ENCODE measurements at places on chromosomes 6 and 20. TPM values are rescaled to one million over a fixed set of nuclear protein-coding genes. Genes with fewer than 3 reads are reported as not detected.

DNA sequence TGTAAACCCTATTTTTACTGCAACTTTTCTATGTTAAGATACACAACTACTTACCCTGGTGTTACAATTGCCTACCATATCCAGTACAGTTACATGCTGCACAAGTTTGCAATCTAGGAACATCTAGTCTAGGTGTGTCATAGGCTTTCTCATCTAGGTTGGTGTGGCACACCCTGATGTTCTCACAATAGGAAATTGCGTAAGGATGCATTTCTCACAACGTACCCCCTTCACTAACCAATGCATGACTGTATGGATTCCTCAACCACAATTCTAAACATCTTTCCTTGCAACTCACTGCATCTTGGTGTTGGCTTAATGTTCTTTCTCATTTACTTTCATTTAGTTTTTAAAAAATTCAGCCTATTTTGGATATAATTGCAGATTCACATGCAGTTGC, 31.6 kb downstream of the GJA10 start:
- no peak overlapping the region for H3K4me3 ChIP-seq
- H3K36me3 ChIP-seq = peaks cover 35% of the 10 kb centered on the region
- H3K4me1 ChIP-seq = peaks cover 15% of the 10 kb centered on the region
- no peak overlapping the region for H3K27ac ChIP-seq

DNA sequence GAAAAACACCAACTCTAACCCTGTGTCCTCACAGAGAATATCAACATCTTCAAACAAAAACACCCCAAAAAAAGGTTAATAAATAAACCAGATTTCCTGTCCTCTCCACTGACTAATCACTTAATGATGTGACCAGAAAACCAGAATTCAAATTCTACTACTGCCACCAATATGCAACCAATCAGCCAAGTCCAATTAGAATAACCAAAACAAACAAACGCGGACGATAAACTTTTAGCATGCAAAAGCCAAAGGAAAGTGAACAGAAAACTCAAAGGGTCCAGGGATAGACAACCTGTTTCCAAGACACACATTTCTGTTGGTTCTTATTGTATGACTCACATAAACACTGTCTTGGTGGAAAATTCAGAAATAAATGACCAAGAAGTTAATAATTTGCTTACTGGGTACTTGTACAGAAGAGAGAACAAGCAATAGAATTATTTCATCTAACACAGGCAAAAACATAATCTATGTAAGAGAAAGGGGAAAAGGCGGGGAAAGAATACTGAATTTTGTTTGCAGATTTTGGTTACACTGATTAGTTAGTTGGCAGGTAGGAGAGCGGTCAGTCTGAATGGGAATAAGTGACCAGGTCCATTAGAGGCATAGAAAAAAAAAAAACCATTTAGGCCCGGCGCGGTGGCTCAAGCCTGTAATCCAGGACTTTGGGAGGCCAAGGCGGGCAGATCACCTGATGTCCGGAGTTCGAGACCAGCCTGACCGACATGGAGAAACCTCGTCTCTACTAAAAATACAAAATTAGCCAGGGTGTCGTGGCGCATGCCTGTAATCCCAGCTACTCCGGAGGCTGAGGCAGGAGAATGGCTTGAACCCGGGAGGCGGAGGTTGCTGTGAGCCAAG, 34.1 kb downstream of the HFE start:
- no peak for ATAC-seq
- no peaks in the 10 kb centered on the region for H3K27me3 ChIP-seq
- peaks cover 16% of the 10 kb centered on the region for H3K4me1 ChIP-seq
- peak overlapping the region; percentile 96 for H3K4me3 ChIP-seq
- H3K36me3 ChIP-seq = peaks cover 39% of the 10 kb centered on the region

GRCh38 chr6:156933201-156934068, 156.3 kb downstream of the ARID1B start:
- peak overlapping the region; percentile 56 for H3K27ac ChIP-seq
- H3K27me3 ChIP-seq = no peaks in the 10 kb centered on the region
- peaks cover 26% of the 10 kb centered on the region for H3K4me1 ChIP-seq
- H3K4me3 ChIP-seq = no peak overlapping the region

DNA sequence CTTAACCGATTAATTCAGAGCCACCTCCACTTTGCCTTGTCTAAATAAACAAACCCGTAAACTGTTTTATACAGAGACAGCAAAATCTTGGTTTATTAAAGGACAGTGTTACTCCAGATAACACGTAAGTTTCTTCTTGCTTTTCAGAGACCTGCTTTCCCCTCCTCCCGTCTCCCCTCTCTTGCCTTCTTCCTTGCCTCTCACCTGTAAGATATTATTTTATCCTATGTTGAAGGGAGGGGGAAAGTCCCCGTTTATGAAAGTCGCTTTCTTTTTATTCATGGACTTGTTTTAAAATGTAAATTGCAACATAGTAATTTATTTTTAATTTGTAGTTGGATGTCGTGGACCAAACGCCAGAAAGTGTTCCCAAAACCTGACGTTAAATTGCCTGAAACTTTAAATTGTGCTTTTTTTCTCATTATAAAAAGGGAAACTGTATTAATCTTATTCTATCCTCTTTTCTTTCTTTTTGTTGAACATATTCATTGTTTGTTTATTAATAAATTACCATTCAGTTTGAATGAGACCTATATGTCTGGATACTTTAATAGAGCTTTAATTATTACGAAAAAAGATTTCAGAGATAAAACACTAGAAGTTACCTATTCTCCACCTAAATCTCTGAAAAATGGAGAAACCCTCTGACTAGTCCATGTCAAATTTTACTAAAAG, 2.7 kb downstream of the FOXC1 start:
- H3K27ac ChIP-seq = no peak overlapping the region
- peaks cover 12% of the 10 kb centered on the region for H3K4me1 ChIP-seq
- peak overlapping the region; percentile 60 for H3K4me3 ChIP-seq
- peaks cover 43% of the 10 kb centered on the region for H3K27me3 ChIP-seq
- peaks cover 9% of the 10 kb centered on the region for H3K36me3 ChIP-seq

SLC22A2 gene
- total RNA-seq = not detected

DNA sequence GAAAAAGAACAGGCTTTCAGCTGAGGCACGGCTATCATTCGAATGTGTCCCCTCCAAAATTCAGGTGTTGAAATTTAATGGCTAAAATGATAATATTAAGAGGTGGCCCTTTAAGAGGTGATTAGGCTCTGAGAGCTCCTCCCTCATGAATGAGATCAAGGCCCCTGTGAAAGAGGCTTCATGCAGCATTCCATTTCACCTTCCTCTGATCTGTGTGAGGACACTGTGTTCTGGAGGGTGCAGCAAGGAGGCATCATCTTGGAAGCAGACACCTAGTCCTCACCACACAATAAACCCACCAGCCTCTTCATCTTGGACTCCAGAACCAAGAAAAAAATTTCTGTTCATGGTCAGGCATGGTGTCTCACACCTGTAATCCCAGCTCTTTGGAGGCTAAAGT, 56.4 kb downstream of the PPP1R14C start:
- no peak for ATAC-seq
- H3K27ac ChIP-seq = no peak overlapping the region
- H3K27me3 ChIP-seq = peaks cover 10% of the 10 kb centered on the region

DNA sequence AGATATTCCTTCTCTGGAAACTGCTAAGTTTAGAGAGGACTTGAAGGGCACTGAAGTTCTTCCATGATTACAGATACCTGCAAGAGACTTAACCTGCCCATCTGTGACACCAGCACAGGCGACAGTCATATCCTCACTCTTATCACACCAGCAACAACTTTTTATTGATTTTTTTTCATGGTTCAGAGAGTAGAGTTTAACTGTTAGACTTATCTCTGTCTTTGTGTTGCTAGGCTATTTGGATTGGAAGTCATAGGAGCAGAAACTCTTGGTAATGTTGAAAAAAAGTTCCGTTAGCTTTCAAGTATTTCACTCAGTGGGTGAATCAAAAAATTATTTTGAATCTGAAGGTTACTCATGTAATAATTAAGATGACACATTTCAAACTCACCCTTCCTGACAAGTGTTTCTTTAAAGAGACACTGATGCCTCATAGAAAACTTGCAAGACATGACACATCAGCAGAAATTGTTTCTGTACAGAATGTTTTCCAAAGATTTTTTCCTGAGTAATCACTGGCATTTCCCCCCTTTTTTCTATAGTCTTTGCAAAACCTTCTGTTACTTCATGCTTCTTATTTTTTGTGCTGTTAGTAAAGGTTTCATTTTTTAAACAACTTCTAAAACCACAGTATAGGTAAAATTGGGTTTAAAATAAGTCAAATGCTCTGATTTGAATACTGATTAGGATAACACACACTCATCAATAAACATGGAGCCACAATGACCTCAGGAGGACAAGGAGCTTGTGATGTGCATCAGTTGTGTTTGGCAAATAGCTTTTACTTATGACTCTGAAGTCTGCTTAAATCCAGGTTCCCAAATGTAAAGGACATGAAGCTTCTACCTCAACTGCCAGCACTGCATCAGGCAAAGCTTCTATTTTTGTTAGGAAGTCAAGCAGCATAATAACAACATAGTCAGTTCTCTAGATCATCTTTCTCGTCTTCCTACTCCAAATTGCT, 252.9 kb upstream of the MAN1A1 start:
- no peak overlapping the region for H3K4me3 ChIP-seq
- H3K27ac ChIP-seq = no peak overlapping the region
- no peaks in the 10 kb centered on the region for H3K36me3 ChIP-seq
- no peaks in the 10 kb centered on the region for H3K27me3 ChIP-seq

PRRT1 gene
- 0.17 TPM for total RNA-seq

DNA sequence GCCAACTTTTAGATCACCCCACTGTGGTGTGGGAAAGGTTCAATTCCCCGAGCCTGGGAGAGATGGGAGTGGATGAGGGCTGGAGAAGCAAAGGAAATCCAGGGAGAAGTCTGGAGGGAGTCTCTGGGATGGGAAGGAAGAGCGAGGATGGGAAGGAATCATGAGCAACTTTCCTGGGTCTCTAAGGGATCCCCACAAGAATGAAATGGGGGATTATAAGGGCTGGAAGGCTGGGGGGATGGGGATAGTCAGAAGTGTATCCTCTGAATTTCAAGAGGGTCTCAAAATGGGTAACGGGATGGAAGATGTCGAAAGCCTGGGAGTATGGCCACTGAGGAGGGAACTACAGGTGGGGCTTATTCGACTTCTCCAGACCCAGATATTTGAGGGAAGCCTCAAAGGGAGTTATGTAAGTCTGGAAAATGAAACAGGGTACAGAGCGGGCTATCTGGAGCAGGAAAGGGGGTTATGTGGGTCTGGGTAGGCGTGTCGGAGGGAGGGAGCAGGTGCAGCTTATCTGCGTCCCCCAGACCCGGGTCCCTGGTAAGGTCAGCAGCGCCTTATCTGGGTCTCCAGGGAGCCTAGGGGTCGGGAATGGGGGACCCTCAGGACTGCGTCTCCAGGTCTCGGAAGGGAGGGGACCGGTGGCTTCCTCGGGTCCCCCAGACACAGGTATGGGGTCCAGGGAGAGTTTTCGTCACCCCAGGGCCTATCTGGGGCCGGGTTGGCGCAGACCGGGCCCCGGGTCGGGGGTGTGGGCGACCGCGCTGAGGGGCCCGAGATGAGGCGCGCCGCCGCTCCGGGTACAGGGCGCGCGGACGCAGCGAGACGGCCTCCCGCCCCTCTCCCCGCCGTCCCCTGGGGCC, 550 bp downstream of the PLAGL2 start:
- H3K4me3 ChIP-seq = peak overlapping the region; percentile 99
- peak overlapping the region; percentile 100 for H3K27ac ChIP-seq
- H3K36me3 ChIP-seq = peaks cover 96% of the 10 kb centered on the region
- peaks cover 57% of the 10 kb centered on the region for H3K4me1 ChIP-seq

- H3K27me3 ChIP-seq = peaks cover 12% of the 10 kb centered on the region
- H3K36me3 ChIP-seq = no peaks in the 10 kb centered on the region
Measured at GRCh38 chr6:151136141-151136755, 103.5 kb upstream of the AKAP12 start.

NCOA5 gene
- total RNA-seq = 16.4 TPM

- H3K36me3 ChIP-seq = no peaks in the 10 kb centered on the region
- H3K27ac ChIP-seq = no peak overlapping the region
- no peak for ATAC-seq
- H3K4me1 ChIP-seq = no peaks in the 10 kb centered on the region
- peaks cover 17% of the 10 kb centered on the region for H3K27me3 ChIP-seq
Measured at GRCh38 chr6:125132058-125132457, 21.5 kb upstream of the TPD52L1 start.

GRCh38 chr6:42423244-42423643, 28.5 kb downstream of the TRERF1 start:
- peaks cover 9% of the 10 kb centered on the region for H3K36me3 ChIP-seq
- H3K27ac ChIP-seq = peak overlapping the region; percentile 22
- H3K27me3 ChIP-seq = no peaks in the 10 kb centered on the region
- peaks cover 43% of the 10 kb centered on the region for H3K4me1 ChIP-seq
- peak overlapping the region; percentile 64 for H3K4me3 ChIP-seq
- ATAC-seq = peak; percentile 84

- no peaks in the 10 kb centered on the region for H3K36me3 ChIP-seq
- ATAC-seq = peak; percentile 14
- H3K4me3 ChIP-seq = no peak overlapping the region
- H3K27ac ChIP-seq = no peak overlapping the region
Measured at GRCh38 chr20:47792021-47792618, 6.8 kb upstream of the SULF2 start.

DNA sequence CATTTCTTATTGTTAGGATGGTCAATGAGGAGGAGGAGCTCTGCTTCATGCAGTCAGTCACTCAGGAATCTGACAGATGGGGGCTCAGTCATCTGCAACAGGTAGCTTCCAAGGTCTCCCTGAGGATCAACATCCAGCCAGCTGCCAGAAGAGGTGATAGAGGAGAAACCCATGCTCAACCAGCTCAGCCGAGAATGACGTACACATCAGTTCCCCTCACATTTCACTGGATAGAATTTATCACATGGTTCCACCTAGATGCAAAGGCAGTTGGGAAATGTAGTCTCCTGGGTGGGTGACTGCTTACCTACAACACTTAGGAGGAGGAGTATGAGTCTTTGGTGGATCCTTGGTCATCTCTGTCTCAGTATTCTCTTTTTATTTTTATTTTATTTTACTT, 144.5 kb downstream of the CEBPB start:
- peaks cover 19% of the 10 kb centered on the region for H3K4me1 ChIP-seq
- ATAC-seq = no peak
- peaks cover 6% of the 10 kb centered on the region for H3K27me3 ChIP-seq

DNA sequence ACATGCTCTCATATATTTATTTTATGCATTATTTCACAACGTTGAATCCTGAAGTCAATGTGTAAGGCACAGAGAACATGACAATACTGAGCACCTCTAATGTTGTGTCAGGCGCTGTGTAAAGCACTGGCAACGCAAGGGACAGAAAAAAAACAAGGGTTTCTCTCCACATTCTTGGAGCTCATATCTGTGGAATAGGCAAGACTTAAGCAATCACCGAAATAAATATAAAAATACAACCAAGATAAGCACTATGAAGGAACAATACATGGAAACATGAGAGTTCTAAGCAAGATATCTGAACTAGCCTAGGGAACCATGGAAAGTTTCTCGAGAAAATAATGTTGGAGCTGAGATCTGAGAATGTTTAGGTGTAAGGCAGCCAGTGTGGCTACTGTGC, 1.7 kb upstream of the DST start:
- H3K4me3 ChIP-seq = no peak overlapping the region
- H3K36me3 ChIP-seq = no peaks in the 10 kb centered on the region
- no peak for ATAC-seq
- H3K27ac ChIP-seq = no peak overlapping the region

GRCh38 chr6:91569071-91569470, 982.2 kb upstream of the MAP3K7 start:
- no peak overlapping the region for H3K27ac ChIP-seq
- no peaks in the 10 kb centered on the region for H3K27me3 ChIP-seq
- ATAC-seq = no peak
- no peaks in the 10 kb centered on the region for H3K4me1 ChIP-seq

All from activated T-helper 17 cell treated with anti-CD3 and anti-CD28 coated beads, Interleukin-2, amount 50 U/mL, for 72 hours (primary cell).